ENCODE measurements at places on chromosomes 11 and 22. TPM values are rescaled to one million over a fixed set of nuclear protein-coding genes. Genes with fewer than 3 reads are reported as not detected.

The ZP1 gene
- total RNA-seq = not detected

The TREH gene
- total RNA-seq = not detected

The IFITM5 gene
- not detected for total RNA-seq

The DSCAML1 gene
- total RNA-seq = 10.1 TPM

The BEST1 gene
- total RNA-seq = 1.4 TPM
